ENCODE measurements at places on chromosomes 12 and 14.
A peak's percentile ranks its signal among the peaks of the same experiment; 100 is the strongest.

DNA sequence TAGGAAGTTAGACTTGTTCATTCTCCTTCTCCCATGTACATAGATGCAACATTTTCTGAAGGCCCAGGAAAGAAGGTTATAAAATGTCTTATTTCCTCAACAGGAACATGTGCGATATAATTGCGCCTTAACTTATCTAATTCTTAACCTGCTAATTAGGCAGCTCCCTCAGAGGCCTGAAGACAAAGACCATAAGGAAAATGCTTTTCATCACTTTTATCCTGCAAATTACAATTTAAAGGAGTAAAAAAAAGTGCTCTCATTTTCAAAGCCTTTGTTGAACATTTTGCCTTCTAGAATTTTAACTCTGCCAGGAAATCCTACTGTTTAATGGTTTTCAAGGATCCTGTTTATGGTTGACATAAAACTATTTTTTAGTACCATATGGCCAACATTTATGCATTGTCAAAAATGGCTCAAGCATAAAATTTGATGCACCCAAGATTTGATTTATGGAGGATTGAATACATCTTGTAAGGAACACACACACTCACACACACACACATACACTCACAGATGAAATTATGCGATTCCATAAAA lies 660.4 kb upstream of the TMEM132C start:
- no peak for DNase-seq

- no peak for DNase-seq
Measured at GRCh38 chr14:85523624-85524023, 6.3 kb upstream of the FLRT2 start.

- no peak for DNase-seq
Measured at GRCh38 chr12:92275443-92276154, 130.0 kb upstream of the BTG1 start.

DNA sequence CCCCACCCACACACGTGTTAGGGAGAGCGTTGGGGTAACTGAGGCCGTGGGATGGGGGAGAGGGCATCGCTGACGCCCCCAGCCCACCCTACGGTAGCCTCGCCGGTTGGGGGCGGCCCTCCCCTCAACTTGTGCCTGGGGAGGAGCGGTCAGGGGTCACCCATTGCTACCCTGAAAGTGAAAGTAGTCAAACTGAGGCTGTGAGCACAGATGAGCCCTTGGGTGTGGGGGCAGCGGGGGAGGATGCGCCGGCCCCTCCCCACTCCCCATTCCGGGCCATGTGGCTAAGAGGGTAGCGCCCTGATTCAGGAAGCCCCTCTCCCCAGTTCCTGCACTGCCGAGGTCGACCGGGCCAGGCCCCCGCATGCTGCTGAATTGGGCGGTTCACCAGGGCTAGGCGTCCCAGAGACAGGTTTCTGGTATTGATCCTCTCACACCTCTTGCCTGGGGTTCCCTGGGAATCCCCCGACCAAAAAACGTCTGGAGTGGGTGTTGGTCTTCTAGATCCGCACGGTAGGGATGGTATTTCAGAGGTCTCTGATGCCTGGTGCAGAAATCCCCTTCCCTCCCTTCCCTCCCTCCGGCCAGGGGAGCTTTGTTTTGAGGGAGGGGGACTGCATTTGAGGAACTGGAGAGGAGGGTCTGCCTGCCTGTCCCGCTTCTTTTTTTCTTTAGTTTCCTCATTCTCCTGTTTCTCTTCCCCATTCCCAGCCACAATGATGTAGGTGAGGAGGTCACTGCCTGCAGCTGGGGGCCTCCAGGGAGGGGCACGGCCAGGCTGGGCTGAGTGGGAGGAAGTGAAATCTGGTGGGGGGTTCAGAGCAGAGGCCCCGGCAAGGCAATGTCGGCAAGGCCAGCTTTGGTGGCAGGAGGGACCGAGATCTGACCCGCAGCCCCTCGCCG lies 1.0 kb downstream of the SH2B3 start:
- peak; percentile 48 for DNase-seq

DNA sequence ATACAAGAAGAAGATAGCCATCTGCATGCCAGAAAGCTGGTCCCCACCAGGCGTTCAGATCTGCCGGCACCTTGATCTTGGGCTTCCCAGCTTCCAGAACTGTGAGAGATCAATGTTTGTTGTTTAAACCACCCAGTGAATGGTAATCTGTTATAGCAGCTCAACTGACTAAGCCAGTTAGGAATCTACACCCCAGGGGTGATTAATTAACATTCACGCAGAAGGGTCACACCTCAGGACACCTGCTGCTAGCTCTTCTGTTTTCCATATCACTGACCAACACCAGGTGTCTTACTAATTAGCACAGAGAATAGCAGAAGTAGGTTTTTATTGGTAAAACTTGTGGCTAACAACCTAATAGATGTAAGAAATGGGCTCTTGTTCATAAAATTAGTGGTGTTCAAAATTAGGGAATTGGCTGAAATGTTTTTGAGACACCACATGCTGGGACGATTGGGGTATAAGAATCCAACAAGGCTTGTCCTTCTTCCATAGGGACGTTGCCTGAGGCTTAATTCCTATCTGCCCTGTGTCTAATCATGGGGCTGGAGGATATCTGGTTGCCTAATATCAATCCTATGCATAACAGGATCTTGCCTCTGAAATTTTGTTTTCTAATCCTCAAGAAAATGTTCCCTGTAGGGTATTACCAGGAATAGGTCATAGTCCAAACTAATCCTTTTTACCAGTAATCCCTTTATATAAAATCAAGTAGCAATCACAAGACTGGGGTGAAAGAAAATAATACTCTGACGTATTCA lies 42.0 kb upstream of the CHST11 start:
- peak; percentile 51 for DNase-seq

DNA sequence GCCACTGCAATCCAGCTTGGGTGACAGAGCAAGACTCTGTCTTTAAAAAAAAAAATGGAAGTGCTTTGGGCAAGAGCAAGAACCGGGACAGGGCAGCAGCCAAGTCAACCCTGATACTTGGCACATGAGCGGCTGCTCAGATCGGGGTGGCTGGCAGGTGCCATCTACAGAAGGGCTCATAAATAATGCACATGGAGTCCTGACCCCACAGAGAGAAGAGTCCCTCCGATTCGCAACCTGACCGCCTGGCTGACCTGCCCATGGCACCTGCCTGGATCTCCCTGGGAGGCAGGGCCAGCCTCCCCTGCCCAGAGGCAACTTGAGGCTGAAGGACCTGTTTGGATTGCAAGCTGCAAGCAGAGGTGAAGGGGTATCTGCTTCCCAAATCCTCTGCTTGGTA lies 9.6 kb upstream of the TMEM120B start:
- no peak for DNase-seq

- no peak for DNase-seq
Measured at GRCh38 chr12:46164186-46164761, 104.6 kb downstream of the SLC38A1 start.

DNA sequence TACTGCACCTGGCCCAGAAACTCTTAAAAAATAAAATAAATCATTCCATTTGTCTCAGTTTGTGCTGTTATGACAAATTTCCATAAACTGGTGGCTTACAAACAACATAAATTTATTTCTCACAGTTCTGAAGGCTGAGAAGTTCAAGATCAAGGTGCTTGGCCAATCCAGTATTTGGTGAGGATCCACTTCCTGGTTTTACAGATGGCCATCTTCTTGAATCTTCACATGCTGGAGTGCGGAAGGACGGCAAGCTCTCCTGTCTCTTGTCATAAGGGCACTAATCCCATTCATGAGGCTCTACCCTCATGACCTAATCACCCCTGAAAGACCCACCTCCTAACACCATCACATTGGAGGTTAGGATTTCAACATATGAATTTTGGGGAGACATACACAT lies 29.9 kb upstream of the MYBPC1 start:
- DNase-seq = no peak

DNA sequence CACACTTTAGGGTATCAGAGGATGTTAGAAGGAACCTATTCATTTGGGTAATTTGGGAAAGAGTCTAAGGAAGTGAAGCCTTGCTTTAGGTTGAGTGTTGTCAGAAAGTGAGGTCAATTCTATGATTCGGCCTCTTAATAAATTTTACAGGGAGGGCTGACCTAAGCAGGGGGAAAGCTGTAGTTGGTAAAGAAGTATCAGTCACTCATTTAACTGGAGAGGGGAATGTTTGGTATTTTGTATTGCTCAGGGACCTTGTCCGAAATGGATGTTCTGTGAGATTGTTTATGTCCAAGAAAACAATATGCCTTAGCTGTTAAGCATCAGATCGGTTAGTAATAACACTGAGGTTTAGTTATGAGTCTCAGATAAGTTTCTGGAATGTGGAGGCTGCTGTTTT lies 7.3 kb downstream of the CAND1 start:
- no peak for DNase-seq

DNA sequence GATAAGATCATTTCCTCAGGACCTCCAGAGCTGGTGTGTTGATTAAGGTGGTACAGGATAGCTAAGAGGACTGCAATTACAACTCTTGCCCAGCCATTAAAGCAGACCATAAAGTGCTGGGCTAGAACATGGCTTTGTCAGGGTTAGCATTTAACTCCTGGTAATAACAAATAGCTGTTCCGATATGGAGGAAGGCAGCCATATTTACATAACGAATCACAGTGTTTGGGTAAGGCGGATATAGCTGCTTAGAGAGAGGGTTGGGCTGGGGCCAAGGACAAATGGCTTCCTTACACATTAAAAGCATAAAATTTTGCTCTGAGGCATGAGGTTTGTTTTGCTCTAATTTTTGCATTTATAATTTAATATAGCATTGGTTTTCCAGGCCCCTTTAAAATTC lies 297.7 kb upstream of the DDHD1 start:
- no peak for DNase-seq

- DNase-seq = no peak
Measured at GRCh38 chr12:125092872-125093680, 27.8 kb downstream of the AACS start.

DNA sequence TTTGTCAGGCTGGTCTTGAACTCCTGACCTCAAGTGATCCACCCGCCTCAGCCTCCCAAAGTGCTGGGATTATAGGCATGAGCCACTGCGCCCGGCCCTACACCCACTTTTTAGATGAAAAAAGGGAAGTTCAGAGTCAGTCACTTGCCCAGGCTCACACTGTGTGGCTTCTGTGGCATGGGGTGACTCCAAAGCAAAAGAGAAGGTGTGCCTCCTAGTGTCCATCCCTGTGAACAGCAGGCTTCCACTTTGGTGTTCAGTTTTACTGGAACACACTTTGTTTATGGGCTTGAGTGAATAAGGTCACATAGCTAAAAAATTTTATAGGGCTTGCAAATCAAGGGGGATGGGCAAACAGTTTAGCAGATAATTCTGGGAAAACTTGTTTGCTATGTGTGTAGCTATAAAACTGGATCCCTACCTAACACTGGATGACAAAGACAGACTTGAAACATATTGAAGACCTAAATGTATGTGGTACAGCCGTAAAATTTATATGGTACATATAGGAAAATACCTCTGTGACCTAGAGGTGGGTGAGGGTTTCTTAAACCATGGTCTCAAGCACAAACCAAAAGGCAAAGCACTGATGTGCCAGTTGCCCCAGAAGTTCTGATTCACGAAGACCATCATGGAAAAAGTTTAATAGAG lies 54.9 kb downstream of the EID3 start:
- DNase-seq = peak; percentile 84

DNA sequence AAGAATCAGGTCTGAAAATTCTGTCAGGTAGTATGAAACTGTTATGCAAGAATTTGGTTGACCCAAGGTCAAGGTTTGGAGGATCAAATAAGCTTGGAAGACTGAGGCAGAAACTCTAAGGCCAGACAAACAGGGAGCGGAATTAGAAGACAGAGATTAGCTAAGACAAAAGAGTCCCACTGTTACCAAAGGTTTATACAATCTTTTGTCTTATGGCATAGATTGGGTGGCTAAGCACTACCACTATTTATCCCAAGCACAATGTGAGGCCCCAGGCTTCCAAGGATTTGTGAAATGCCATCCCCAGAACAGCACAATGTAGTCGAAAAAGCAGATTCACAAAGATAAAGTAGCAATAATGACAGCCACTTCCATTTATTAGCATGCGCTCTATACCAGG lies 311.2 kb downstream of the SEC23A start:
- no peak for DNase-seq

DNA sequence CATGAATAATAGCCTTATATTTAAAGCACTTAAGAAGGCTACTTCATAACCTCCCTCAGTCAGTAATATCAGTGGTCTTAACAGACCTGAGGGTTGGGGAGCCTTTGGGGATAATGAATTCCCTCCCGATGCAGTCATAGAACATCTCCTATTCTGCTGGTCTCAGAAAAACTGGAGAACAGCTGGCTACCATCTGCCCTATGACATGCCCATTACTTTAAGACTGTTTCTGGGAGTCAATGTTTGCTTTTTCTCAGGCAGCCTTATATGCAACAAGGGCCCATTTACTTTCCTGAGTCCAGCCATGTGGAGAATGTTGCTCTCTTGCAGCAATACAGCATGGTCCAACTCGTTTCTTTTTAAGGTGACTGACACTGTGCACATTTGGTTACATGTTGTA lies 161.7 kb upstream of the PARP11 start:
- DNase-seq = no peak

GRCh38 chr14:104339829-104340228 lies 201.4 kb downstream of the KIF26A start:
- DNase-seq = no peak

DNA sequence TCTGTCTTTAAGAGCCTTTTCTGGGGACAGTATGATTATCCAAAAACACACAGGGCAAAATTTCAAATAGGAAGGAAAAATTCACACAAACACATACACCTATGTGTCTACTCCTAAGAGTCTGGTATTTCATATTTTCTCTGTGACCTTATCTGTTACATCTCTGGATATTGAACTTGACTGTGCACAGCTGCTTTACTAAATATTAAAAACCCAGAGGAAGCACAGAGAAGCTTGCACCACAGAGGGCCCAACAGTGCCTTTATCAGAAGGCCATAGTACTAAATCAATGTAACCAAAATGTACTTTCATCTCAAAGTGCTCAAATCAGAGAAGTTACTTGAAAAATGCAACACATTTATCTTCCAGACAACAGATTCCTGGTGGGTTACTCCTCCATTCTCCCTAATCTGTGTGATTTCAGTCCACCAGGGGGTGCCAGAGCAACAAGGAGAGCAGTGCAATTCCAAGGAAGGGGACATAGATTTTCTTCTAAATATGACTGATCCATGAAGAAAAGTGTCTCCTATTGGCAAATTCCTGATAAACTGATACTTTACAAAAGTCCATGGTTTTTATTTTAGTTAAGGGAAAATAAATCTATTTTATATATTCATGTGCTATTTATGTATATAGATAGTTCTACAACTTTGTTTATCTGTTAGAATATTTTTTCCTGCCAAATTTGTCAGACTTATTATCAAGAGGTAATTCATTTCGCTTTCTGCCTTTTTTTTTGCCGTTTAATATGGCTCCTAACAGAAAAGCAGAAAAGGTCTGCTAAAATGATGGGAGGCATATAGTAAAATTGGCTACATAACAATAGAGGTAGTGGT lies 617.6 kb downstream of the LRFN5 start:
- peak; percentile 64 for DNase-seq

- DNase-seq = no peak
Measured at GRCh38 chr14:49984424-49984823, 91.5 kb downstream of the ARF6 start.

GRCh38 chr14:82731526-82731925 lies 1197.9 kb upstream of the SEL1L start:
- DNase-seq = no peak

Data from OCI-LY7 (cell line).